ENCODE measurements at places on chromosomes 6 and 20. TPM values are rescaled to one million over a fixed set of nuclear protein-coding genes. Genes with fewer than 3 reads are reported as not detected.
A peak's percentile ranks its signal among the peaks of the same experiment; 100 is the strongest.

POPDC3 gene
- 41.4 TPM for total RNA-seq

BAK1 gene
- total RNA-seq: 15.1 TPM

JPH2 gene
- total RNA-seq: 15.5 TPM

WFDC2 gene
- total RNA-seq: not detected

TPBG gene
- total RNA-seq: 43.0 TPM

IBTK gene
- 20.0 TPM for total RNA-seq

- DNase-seq: no peak
These were observed 149.2 kb downstream of the PHACTR1 start for GRCh38 chr6:12865671-12866181.

- DNase-seq: peak; percentile 65
These were observed 13.7 kb downstream of the QRSL1 start for GRCh38 chr6:106643061-106643460.

DNA sequence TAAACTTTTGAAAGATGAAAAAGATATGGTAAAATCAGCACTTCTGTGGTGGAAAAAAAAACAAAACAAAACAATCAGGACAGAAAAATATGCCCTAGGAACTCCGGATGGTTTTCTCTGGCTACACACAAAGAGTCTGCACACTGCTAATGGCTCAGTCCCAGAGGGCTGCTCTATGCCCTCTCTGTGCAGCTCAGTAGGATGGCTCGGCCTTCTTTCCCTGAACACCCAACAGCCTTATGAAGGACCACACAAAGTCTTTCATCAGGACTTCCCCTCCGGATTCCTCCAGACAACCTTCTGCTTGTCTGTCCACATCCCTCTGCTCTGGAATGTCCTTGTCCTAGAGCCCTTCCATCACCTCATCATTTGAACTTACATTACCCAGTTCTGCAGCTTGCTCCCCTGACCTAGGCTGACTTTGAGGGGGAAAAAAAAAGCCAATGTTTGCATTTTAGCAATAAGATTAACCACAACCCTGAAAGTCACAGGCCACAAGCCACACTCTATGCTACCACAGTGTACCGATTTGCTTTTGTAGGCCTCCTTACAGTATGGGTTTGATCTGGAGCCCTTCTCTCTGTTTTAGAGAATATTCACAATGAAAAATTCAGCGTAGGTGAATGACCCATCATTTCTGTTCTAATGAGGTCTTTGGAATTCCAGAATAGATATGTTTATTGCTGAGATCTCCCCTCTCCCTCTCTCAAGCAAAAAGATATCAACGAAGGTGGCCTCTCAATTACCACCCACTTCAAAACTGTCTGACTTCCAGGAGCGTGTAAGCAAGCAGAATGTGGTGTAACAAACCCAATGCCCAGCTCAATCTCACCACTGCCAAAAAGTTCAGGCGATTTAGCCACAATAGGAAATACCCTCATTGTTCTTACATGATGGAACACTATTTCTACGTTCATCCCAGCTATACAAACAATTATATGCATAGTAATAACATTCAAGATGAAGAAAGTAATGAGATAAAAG, 164.0 kb downstream of the GMDS start:
- no peak for DNase-seq

GRCh38 chr6:39056681-39057080, 8.1 kb downstream of the GLP1R start:
- DNase-seq: no peak

- DNase-seq: no peak
These were observed 23.5 kb downstream of the RUNX2 start for GRCh38 chr6:45351667-45352066.

DNA sequence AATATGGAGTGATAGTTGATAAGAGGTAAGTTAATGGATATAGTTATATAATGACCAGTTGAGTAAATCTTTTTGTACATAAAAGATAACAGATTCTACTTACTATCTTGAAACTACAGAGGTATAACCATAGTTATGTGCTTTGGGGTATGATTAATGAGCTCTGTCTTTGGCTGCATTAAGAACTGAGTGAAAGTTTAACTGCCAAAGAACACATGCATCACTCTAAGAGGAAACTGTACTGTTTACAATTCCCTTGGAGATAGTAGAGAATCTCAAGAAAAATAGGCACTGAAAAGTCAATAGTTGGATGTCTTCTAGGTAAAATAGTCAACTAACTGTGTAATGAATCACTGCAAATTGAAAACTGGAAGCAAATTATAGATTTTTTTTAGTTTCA, 1129.5 kb downstream of the EPHA7 start:
- DNase-seq: peak; percentile 2

- DNase-seq: no peak
These were observed 307.1 kb upstream of the PLN start for GRCh38 chr6:118240878-118241528.

- DNase-seq: peak; percentile 89
These were observed 84.9 kb downstream of the TRIM27 start for GRCh38 chr6:28838634-28839442.

- no peak for DNase-seq
These were observed 129.5 kb upstream of the SULF2 start for GRCh38 chr20:47914792-47915191.

DNA sequence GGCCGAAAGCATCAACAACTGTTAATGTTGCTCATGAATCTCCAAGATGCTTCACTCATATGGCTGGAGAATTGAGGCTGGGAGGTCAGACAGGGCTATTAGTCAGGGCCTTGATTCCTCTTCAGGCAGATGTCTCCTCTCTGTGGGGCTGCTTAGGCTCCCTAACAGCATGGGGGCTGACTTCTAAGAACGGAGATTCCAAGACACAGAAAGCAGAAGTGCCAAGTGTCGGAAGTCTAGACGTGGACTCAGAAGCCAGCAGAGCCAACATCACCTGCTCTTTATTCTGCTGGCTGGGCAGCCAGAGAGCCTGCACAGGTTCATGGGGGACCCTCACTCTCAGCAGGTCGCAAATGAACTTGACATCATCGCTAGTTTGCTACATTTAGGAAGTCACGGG, 279.8 kb downstream of the CDH26 start:
- no peak for DNase-seq

- peak; percentile 41 for DNase-seq
These were observed 33.0 kb downstream of the METTL24 start for GRCh38 chr6:110325197-110325596.

- peak; percentile 85 for DNase-seq
These were observed 71.4 kb upstream of the TULP1 start for GRCh38 chr6:35583893-35584688.

DNA sequence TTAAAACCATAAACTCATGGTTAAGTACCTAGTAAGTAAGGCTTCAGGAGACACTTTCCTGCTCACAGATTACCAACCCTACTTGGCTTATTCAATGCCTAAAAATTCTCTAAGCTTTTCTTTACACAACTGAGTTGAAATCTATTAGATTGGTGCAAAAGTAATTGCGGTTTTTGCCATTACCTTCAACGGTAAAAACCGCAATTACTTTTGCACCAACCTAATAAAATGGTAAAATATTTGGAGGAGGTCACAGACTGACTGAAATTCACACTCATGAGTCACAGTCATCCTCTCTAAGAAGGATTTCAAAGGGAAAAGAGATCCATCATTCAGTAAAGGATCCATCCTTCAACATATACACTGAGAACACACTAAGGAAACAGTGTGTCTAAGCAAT, 25.9 kb downstream of the PKHD1 start:
- DNase-seq: no peak

GRCh38 chr6:156057869-156058268, 602.2 kb upstream of the NOX3 start:
- no peak for DNase-seq

DNA sequence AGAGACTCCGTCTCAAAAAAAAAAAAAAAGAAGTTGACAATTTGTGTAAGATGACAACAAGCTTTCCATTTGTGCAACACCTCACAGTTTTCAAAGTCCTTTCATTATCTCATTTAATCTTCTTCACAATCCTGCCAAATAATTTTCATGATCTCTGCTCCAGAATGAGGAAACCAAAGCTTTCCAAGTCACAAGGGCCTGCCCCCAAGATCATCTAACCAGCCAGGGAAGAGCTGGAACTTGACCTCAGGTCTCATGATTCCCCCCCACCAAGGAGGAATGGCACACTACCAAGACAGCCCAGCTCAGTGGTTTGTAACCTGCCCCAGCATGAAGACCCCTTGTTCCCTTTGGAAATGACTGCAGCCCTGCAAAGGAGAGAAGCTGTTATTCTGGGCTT, 74.0 kb upstream of the PIM1 start:
- DNase-seq: no peak

DNA sequence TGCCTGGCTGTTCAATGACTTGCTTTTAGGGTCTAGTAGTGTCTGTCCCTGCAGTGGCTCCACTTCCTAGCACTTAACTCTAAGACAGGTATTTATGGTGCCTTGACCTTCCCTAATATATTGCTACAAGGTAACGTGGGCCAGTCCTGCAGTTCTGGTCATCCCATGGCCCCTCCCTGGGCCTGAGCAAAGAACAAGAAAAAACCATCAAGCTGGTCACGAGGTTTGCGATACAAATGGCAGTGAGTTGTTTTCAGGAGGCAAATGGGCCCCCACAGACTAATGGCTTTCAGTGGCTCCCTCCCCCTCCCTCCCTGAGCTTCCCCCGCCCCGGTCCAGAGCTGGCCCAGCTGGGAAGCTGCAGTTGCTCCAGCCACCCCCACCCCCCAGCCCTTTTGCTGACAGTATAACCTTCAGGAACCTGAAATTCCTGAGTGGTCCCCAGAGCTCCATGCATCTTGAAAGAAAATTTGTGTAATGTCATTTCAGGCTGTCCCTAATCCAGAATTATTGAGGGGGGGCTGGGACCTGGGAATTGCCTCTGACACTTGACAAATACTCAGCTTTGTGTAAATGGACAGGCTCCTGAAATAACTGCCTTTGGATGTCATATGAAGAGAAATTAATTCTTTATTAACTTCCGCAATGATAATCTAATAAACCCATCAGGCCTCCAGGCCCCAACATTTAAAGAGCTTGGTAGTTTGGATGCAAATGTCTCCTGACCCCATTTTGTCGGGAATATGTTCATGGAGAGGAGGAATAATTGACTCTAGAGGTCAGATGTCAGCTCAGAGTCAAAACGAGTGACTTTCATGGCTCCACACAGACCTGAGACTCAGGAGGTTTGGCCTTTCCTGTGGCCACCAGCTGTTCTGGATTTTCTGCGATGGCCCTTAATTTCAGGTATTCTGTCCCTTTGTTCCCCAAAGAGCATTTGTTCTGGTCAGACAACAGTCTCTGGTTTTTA, 153.2 kb upstream of the TOP1 start:
- DNase-seq: no peak

- DNase-seq: no peak
These were observed 637.4 kb upstream of the MARCKS start for GRCh38 chr6:113219783-113220182.

- DNase-seq: no peak
These were observed 71.2 kb upstream of the SMIM8 start for GRCh38 chr6:87251225-87251624.

DNA sequence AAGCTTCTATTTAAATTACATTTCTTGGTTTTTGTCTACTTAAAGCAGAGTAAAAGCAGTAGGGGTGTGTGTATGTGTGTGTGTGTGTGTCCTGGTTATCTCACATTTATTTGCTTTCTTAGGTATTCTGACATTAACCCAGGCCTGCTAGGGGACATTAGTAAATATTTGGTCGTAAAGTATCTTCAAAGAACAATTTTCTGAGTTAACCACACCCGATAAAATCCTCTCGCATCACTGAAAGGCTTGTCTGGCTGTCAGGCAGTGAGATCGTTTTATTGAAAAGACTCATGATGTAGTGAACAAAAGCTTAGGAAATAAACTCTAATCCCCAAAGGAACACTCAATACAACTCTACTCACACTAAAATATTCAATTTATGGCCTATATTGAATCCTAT, 77.9 kb downstream of the ZNF217 start:
- no peak for DNase-seq

GRCh38 chr20:33820362-33820761, 9.2 kb downstream of the CHMP4B start:
- no peak for DNase-seq

DNA sequence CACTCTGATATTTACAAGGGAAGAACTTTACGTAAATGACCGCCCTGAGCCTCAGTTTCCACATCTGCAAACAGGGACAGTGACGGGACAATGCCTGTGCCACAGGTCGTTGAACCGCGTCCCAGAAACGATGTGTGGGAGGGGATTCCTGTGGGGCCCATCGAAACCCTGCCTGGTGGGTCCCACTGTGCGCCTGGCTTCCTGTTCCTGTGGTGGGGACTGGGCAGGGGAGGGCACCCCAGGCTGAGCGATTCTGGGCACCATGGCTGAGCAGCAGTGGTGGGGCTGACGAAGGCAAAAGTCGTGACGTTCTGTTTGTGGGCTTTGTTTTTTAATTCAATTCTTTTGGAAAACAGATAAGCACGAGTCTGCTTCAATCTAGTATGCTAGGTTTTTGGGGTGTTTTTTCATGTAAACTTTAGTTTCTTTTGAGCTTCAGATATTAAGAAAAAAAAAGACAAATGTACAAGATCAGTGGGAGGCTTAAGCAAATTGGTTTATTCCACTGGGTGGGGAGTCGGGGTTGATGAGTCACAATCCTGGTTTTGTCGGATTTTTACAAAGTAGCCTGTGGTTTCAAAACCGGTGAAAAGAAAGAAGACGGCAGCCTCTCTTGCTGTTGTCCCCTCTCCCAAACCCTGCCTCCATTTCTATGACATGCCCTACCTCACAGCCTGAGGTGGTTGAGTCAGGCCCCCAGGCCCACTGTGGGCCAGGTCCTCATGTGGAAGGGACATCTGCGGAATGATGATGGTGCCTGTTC, 40.4 kb downstream of the GNAS-AS1 start:
- DNase-seq: peak; percentile 19

DNA sequence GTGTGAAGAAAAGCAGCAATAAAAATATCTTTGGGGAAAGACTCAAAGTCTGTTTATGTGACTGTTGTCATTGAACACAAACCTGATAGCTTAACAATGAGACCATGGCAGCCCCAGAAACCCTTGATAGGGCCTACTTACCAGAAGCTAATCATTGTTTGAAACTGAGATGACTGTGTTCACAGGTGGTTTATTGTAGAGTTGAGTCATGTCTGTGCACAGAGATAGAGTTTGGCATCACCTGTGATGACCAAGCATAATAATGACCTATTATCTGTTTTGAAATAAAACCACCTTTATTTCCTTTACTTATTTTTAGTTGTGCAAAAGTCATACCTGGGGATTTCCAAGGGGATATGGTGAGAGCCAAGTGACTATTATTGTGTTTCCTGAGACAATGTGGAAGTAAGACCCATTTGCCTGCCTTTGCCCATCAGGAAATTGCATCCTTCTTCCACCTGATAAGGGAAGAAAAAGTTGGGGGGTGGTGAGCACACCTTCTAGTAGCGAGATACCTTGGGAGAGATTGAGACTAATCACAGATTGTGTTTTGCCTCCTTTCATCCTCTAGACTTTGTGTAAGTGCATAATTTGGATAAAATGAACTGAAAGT, 456.9 kb upstream of the JAG1 start:
- DNase-seq: peak; percentile 70

DNA sequence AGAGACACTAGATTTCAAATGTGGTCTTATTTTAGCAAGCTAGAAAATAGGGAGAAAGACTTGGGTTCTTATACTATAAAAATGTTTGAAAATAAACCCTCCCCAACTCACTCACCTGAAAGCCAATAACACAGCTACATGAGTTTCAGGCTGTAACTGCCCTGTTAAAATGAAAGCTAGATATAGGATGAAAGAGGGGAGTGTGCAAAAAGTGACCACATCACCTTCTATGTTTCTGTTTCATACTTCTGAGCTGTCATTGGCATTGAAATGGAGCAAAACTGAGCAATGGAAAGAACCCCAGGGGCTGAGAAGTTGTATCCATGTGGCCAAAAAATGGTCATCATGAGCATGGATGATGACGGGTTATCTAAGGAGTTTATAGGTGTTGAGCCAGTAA, 148.1 kb upstream of the TENT5A start:
- no peak for DNase-seq

- no peak for DNase-seq
These were observed 90.6 kb upstream of the SYNDIG1 start for GRCh38 chr20:24378661-24379483.
